Cerebellar nuclear complex (tissue), 1 donor: ENCODE measurements at places on chromosomes 2 and 18.

DNA sequence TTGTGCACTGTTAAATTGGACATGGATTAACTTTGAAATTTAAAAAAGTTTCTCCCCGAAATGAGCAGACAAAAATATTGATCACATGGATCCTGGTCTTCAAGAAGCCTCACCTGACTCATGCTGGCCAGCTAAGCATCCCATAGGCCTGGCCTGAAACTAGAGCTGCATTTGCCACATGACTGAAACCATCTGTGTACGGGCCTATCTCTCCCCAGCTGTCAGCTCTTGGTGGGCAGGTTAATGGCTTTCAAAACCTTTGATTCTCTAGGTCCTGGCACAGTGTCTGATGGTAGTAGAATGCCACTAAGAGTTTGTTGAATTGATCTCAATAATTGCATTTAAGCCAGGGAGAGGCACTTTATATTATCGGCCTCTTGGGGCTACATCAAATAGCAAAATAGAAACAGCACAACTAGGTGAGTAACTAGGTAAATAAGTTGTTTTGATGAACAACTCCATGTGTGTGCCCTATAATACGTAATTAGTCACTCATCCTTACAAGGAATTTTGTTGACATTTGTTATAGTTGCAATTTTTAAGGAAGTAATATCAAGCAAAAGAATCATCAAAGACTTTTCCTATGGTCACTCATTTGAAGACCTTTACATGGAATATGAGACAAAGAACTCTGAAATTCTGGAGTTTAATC lies 251.1 kb downstream of the SP3 start:
- DNase-seq = no peak

DNA sequence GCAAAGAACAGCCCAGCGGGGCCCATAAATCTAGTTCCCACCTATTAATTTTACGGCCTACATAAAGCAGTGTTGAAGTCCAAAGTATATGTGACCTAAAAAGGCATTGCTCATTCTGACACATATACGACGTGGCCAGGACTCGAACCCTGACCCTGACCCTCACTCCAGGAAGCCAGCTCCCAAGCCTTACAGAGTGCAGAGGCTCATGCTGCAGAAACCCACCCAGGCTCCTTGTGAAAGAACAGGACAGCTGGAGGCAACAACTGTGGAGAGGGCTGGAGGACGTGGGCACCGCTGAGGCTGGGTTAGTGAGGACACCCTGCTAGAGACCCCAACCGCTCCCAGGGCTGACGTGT lies 221.6 kb downstream of the CYP26B1 start:
- DNase-seq = no peak

DNA sequence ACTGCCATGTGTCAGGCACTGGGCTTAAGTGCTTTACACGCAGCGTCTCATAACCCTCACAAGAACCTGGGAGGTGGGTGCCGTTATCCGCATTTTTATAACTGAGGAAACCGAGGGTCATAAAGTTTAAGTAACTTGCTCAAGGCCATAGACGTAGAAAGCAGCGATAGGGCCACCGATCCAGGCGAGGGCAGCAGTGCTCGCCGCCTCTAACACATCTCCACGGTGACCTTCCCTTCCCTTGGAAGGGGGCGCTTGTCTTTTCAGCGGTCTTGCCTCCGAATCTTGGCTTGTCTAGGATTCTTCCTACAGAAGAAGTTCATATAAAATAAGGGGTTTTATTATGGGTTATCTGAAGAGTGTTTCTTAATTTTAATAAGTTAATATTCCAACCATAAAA lies 186.6 kb downstream of the GBX2 start:
- DNase-seq = no peak

GRCh38 chr2:161871113-161871512 lies 202.9 kb downstream of the DPP4 start:
- no peak for DNase-seq

DNA sequence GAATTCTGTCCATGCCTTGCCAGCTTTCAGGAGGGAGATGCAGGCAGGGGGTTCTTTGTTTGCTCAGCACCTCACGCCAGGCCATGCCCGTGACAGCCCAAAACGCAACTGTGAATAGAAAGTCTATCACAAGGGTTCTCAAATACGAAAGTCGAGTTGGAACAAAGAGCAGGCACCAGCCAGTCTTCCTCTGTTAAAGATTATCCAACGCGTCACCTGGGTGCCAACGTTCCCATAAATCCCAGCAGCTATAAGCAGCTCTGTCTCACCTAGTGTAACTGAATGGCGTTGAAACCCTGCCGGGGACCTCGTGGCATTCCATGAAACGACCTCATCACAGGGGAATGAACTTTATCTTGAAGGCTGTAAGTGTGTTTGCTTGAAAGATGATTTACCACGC lies 84.8 kb upstream of the GATA6 start:
- DNase-seq = no peak
